Sciatic nerve (tissue), 2 donors: ENCODE measurements at places on chromosomes 3 and 15. TPM values are rescaled to one million over a fixed set of nuclear protein-coding genes. Genes with fewer than 3 reads are reported as not detected.

DNA sequence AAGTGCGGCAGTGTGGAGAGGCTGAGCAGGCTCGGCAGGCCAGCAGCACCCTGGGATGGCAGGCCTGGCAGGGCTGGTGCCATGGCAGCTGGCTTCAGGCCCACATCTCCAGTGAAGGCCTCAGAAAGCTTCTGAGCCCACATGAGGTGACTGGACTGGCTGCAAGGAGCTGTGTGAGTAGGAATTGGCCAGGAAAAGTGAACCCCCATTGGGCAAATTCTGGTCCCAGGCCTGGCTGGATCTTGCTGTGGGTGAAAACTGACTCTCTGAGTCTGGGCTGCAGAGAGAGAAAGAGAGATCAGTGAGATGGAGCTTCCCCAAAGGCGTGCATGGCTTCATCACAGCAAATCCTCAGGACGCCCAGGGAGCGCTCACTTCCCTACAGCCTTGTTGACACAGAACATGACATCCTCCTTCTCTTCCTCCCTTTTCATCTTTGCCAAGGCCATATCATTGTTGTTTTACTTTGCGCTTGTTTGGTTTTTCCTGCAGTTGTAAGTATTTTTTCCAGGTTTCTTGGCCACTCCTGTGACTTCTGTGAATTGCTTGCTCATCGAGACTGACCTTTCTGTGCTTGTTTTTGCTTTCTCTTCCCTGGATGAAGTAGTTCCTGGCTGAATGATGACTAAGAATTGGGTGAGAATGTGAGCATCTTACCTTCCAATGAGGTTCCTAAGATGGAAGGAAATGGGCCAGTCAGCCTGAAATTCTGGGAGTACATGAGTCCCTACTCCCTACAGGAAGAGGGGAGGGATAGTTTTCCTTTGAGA lies 299.1 kb downstream of the TLE3 start:
- peak; percentile 42 for DNase-seq

GRCh38 chr15:67897646-67898339 lies 57.9 kb upstream of the RNU6-1 start:
- DNase-seq: no peak

DNA sequence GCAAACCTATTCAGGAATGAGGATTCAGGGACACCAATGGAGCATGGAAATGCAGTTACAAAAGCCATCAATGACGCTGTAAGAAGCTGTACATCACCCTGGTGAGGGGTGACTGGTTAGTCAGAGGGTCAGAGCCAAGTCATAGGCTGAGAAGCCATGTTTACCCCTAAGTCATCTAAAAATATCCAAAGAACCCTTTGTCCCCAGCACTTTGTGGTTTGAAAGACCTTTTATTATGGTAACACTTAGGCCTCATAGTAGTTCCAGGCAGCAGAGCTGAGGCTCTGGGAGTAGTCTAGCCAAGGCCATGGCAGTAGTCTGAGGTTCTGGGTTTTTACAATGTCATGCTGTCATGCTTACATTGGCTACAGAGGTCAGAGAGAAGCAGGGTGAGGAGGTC lies 131.2 kb downstream of the CTNNB1 start:
- no peak for DNase-seq

- no peak for DNase-seq
These were observed 273.2 kb downstream of the MECOM start for GRCh38 chr3:169390271-169390670.

DNA sequence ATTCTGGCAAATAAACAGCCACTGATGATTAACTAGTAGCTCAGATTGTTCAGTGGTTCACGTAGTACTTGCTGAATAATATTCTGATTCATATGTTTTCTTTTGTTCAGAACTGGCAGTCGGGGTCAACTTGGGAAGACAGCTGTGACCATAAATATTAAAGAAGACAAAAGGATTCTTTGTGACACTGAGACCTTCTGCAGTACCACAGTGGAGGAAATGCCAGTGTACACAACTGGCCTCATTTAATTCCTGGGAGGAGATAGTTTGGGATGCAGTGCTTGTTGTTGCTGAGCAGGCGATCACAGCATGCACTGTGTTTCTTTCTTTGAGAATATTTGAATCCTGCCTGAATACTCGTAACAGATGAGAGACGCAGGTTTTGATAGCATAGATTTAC lies 26.7 kb upstream of the MCF2L2 start:
- no peak for DNase-seq

GRCh38 chr3:55731741-55732140 lies 244.6 kb upstream of the WNT5A start:
- DNase-seq: no peak

- no peak for DNase-seq
These were observed 350.1 kb upstream of the PROK2 start for GRCh38 chr3:72134989-72135451.

GRCh38 chr3:176978441-176978840 lies 218.8 kb downstream of the TBL1XR1 start:
- DNase-seq: no peak

GRCh38 chr3:43153216-43154083 lies 47.6 kb upstream of the POMGNT2 start:
- DNase-seq: no peak

- DNase-seq: no peak
These were observed 302.1 kb upstream of the STT3B start for GRCh38 chr3:31230425-31231223.

RPLP1 gene
- 1,014 TPM for total RNA-seq

STRC gene
- 0.89 TPM for total RNA-seq

DPPA2 gene
- total RNA-seq: not detected

GASK1A gene
- 17.8 TPM for total RNA-seq

DNASE1L3 gene
- total RNA-seq: 2.0 TPM
